NB4 (cell line): ENCODE measurements at places on chromosomes 2 and 18.
A peak's percentile ranks its signal among the peaks of the same experiment; 100 is the strongest.

DNA sequence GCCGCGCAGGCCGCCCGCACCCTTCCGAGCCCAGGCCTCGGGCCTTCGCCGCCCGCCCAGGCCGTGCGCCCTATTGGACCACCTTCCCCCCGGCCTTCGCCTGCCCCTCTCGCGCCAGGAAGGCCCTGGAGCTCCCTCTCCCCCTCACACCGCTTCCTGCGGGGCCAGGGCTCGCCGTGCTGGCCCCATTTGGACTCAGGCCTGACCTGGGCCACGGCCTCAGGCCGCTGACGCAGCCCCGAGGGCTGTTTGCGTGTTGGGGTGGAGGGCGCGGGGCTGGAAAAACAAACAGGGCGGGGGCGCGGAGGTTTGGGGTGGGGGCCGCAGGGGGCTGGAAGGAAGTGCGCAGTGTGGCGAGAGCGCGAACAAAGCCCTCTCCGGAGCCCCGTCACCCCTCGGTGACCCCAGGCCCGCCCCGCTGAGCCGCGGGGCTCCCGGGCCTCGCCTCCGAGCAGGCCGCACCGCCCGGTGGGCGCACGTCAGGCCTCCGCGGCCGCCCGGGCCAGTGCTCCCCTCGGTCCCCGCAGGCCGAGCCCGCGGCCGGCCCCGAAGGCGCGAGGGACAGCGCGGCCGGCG lies 12.3 kb upstream of the SIX3 start:
- no peak for DNase-seq

DNA sequence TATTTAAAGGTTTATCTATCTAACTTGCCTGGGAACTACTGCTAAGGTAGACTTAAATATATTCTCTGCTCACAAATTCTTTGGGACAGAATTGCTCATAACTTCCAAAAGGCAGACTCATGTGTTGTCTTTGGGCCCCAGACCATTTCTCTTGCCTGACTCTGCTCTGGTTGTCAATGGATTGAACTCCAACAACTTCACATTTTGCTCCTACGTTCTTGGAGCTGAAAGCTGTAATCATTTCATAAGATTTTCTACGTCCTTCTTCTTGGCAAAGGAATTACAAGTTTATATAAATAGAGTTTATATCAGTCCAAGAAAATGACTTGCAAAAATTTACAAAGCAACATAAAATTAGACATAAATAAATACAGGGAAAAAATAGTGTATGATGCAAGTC lies 32.9 kb upstream of the PPM1B start:
- DNase-seq: no peak

- DNase-seq: no peak
Observed at GRCh38 chr2:147860009-147860408, 15.2 kb downstream of the ACVR2A start.

GRCh38 chr18:29012364-29012763 lies 835.4 kb upstream of the CDH2 start:
- no peak for DNase-seq

GRCh38 chr2:239697399-239698164 lies 296.8 kb upstream of the HDAC4 start:
- no peak for DNase-seq

DNA sequence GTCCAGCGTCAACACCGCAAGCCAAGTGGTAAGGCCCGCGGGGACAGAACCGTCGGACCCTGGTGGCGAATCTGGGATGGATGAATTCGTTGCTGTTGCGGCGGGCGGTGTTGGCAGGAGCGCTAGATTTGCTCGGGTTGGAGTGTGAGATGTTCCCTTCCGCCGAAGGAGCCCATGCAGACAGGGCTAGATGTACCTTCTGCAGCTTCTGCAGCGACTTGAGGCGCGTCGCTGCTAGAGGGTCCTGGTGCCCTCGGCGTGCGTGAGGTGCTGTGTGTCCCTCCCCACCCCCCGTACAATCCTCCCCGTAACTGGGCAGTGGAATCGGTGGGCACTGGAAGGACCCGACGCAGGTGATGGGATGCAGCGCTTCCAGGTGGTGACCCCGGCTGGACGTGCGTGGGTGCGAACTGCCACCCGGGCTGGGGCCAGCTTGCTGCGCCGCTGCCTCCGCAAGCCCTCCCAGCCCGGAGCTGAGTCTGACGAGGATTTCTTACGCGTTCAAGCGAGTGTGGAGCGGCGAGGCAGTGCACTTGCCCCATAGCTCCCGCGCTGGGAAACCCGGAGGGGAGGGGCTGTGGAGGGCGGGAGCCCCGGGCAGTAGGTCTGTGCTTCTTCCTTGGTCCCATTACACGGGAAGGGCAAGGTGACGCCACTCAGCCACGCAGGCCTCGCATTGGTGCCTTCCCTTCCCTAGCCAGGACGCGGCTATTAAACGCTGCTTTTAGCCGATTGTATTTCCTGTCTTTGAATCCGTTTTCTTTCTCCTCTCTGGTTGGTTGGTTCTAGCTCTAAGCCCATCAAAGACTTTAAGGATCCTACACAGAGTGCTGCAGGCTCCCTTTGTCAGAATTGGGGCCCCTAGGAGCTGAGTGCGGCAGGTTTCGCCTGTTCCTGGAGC lies 34.2 kb downstream of the CHRNA1 start:
- no peak for DNase-seq

GRCh38 chr2:66601624-66602023 lies 166.7 kb downstream of the MEIS1 start:
- DNase-seq: no peak

DNA sequence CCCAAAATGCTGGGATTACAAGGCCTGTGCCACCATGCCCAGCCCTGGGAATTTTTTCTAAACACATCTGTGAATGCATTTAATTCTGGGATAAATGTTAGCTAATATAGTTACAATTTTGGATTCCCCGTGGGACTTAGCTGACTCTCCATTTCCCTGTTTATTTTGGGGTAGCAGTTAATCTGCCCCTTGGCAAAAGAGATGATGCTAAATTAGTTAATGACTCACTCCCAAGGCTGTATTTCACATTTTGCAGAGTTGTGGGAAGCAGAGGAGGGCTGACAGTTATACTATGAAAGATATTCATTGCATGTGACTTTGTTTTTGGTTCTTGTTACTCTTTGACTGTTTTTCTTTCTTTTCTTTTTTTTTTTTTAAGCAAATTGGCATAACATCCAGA lies 3.2 kb downstream of the MTHFD2 start:
- DNase-seq: peak; percentile 31

- no peak for DNase-seq
Observed at GRCh38 chr2:75055820-75056675, 97.6 kb downstream of the POLE4 start.

DNA sequence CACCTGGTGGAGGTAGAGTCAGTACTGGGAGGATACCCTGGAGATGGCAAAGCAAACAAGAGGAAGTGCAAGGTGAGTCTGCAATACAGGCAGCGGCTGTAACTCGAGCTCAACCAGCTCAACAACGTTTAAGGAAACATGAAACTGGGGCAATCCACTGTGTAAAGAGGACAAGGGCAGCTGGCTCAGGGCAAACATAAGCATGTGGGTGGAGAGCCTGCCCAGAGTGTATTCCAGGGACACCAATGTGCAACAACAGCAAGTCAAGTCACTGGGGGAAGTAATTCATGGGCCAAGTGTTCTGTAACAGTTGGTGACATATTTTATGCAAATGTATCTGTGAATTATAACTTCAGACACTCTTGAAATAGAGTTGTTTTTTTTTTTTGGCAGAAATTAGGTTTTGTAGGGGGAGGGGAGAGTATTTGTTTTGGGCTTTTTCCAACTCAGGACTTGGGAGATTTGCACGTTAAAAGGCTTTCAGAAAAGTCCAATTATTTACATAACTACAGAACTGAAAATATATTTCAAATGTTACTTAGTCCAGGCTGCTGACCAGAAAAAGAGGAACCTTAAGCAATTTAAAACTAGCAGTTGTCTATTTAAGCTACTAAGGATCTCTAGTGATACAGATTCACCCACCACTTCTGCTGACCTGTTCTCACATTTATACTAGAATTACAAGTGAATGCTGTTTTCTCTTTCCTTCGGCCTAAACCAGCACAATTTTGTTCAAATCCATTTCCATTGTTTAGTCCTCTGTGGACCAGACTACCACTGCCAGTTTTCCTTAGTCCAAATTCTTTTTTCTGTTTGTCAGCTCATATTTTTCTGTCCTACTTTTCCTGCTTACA lies 18.6 kb downstream of the NRXN1 start:
- DNase-seq: no peak

- DNase-seq: no peak
Observed at GRCh38 chr18:44824884-44825283, 144.2 kb downstream of the SETBP1 start.

- DNase-seq: no peak
Observed at GRCh38 chr18:56984731-56985130, 162.2 kb upstream of the BOD1L2 start.

DNA sequence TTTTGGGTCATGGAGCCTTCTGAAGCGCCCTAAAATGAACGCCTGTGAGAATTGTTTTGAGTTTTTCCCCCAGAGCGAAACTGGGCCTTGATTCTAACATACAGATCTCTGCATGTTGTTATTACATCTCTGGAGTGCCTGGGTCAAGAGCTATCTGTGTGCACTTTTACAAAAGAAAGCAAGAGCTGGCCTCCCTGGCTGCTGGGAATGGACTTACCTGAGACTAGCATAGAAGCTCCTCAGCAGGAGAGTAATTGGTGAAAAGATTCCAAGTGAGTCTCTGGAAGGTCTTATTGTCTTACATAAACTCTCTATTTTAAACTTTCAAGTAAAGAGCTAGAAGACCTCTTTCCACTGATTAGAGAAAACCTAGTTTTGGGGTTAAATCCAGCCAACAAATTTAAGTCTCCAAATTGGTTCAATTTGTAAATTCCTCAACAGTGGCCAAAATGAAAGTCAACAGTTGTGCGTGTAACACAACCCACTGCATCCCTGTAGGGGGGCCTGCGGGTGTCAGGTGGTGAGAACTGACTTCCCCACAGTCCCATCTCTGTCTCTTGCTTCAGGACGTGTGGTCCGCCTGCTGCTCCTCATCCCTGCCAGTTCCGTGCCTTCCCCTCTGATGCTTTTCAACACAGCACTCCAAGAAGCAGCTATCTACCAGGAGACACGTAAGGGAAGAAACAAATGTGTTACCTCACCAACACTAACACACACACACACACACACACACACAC lies 206.1 kb downstream of the SH3BP4 start:
- DNase-seq: no peak

DNA sequence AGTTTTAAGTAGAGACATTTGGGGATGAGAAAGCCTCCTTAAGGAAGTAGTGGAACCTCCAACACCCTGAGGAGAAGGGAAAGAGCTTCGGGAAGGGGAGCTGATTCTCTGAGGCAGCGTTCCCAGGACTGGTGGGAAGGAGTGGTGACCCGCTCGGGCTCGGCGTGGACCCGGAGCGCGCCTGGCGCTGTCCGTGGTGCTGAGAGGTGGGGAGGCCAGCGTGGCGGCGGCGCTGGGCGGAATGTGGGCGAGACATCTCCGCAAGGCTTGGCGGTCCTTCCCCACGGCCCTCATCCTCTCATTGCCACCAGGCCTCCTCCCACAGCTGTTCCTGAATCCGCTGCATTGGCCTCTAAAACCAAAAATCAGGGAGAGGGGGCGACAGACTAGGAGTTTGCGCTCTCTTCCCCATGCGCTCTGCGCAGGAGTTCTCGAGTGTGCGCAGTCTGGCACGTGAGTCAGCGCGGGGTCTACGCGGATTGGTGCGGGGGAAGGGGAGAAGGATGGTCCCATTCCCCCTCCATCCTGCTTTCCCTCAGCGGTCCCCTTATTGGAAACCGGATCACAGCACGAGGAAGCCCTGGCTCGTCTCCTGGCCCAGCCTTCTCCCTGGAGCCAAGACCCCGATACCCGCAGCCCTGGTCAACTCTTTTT lies 857 bp downstream of the RESP18 start:
- DNase-seq: no peak

- no peak for DNase-seq
Observed at GRCh38 chr2:178943745-178944144, 106.2 kb downstream of the CCDC141 start.

DNA sequence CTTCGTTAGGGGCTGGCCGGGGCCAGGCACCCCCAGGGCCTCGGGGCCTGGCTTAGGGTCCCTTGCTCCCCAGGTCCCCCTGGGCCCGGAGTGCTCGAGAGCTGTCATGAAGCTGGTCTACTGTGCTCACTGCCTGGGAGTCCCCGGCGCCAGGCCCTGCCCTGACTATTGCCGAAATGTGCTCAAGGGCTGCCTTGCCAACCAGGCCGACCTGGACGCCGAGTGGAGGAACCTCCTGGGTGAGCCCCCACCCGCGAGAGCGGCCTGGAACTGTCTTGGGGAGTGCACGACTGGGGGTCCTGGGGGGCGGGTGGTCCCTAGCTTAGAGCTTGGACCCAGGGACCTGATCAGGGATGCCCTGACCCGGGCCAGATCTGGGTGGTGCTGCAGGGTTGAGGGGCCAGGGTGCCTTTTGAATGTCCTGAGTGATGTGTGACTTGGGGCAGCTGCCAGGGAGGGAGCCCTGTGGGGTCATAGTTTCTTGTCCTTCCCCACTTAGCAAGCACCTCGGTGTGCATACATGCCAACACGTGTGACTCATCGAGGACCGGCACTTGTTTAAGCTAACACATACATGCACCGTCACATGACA lies 27.9 kb downstream of the GPC1 start:
- no peak for DNase-seq

GRCh38 chr18:4705894-4706293 lies 250.8 kb upstream of the DLGAP1 start:
- DNase-seq: no peak

GRCh38 chr2:108579623-108580022 lies 45.4 kb downstream of the LIMS1 start:
- no peak for DNase-seq

GRCh38 chr2:133673305-133673905 lies 105.1 kb upstream of the NCKAP5 start:
- DNase-seq: no peak

DNA sequence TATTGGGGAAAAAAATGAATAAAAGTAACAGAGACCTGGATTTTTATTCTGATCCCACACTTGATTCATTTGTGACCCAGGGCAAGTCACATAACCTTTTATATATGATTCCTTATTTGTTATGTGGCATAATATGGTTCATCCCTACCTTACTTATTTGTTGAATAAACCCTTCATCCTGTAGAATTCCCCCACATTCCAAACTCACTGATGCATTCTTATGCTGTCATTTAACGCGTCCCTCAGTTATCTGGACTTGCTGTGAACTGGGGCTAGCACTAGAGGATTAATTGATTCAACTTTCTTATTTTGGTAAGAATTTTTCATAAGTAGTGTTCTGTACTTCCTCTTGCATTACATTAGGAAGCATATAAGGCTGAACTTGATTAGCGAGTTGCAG lies 384.7 kb upstream of the RAB12 start:
- DNase-seq: no peak
